ENCODE measurements at places on chromosomes 7 and 10.

GRCh38 chr7:135911099-135911498, 66.1 kb downstream of the MTPN start:
- DNase-seq, result no peak

DNA sequence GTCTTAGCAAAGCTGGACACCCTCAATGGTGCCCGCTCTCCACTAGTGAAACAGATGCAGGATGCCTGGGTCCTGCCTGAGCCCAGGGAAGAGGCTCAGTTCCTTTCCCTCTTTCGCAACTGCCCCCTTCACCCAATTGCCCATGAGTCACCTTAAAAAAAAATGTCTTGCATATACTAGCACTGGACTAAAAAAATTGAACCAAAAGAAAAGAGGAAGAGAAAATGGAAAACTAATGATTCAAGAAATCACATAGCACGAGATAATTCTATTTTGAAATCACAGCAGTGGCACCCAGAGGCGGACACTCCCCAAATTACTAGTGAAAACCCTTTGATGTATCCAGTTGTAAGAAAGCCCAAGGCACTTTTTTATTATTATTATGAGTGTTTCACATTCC, 972.5 kb downstream of the LRMDA start:
- peak; percentile 24 for DNase-seq

- no peak for DNase-seq
Observed at GRCh38 chr7:138030679-138031351, 28.9 kb upstream of the CREB3L2 start.

DNA sequence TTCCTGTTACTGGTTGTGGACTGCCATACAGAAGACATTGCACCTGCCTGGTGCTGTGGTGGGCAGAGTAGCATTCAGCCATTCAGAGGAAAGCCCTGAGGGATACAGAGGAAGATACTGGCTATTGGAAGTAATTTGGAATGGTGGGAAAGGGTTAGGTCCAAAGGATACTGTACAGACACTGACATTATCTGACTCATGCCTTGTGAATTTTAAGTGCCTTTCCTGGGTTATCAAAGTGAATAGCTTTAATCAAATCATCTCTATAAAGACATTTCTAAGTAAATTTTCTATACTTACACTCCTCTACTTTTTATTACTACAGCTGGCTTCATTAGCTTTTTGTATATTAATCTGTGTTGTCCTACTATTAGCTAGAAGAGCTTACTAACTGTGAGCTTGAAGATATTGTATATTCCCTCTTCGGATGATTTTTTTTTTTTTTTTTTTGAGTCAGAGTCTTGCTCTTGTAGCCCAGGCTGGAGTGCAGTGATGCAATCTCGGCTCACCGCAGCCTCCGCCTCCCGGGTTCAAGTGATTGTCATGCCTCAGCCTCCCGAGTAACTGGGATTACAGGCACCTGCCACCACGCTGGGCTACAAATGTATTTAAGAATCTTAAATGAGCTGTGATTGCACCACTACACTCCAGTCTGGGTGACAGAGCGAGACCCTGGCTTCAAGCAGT, 186.5 kb downstream of the ADK start:
- DNase-seq, result no peak

- no peak for DNase-seq
Observed at GRCh38 chr7:100804681-100805431, 22.5 kb downstream of the EPHB4 start.

DNA sequence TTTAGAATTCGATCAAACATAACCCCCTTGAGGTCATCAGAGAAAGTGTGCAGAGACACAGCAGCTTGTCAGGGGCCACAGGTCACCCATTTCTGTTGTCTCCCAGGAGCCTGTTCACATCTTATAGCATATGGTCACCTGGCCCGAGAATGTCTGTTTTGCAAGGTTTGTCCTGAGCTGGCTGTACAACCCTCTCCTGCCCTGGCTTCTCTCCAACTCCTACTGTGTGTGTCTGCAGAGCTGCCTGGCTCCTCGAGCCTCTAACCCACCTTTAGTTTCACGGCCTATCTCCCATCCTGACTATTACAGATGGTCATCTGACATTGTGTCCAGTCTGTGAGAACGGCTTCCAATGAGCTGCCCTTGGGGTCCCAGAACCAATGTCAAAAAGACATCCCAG, 683.4 kb downstream of the SDK1 start:
- DNase-seq, result no peak

- DNase-seq, result no peak
Observed at GRCh38 chr10:47374611-47375536, 9.2 kb downstream of the ZNF488 start.

DNA sequence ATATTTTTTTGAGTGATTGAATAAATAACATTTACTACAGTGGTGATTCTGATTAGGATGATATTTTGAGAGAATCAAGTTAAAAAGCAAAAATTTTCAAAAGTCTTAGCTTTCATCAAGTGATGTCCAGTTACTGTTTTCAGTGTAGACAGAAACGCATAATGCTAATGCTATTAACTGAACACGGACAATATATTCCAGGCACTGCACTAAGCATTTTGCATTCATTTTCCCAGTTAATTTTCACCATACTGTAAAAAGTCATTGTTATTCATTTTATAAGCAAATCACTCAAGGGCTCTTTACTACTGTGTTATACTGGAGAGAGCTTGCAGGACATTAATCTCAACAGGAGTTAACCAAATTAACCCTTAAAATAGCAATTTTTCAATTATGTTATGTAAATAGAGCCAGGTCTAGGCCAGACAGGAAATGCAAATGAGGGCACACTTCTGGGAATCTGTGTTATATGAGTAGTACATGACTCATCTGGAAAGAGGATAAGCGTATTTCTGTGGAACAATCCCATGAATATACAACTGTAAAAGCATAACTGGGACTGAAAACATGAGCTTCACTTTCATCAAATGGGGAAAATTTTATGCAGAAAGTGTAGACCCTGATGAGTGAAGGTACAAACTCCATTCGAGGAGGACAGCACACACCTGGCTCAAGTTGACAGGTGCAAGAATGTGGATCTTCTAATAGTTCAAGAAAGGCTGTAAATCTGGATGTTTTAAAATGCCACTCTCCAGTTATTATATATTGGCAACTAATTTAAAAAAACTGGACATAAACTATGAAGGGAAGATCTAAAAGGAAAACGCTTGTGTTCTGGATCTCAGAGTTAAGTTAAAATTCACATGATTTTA, 75.4 kb downstream of the ANK3 start:
- DNase-seq, result no peak

All from hematopoietic multipotent progenitor cell treated with erythropoietin and hydrocortisone succinate and interleukin-3 and kit ligand, for 4 days (in vitro differentiated cells).